HAP-1 (cell line): ENCODE measurements at places on chromosomes 5 and 9.
A peak's percentile ranks its signal among the peaks of the same experiment; 100 is the strongest.

DNA sequence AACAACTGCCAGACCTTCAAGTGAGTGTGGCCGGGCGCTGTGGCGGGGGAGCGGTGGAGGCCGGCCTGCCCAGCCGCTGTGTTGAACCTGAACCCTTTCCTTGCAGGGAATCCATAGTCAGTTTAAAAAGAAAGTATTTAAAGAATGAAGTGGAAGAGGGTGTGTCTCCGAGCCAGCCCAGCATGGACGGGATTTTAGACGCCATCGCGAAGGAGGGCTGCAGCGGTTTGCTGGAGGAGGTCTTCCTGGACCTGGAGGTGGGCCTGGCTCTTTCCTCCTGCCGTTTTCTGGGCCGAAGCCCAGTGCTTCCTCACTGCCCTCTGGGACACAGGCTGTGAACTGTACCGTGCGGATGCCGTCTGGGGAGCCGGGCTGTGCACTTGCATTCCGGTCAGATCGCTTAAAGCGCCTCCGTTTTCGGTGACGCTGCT lies 19.1 kb downstream of the EXOC3 start:
- DNase-seq = peak; percentile 5

DNA sequence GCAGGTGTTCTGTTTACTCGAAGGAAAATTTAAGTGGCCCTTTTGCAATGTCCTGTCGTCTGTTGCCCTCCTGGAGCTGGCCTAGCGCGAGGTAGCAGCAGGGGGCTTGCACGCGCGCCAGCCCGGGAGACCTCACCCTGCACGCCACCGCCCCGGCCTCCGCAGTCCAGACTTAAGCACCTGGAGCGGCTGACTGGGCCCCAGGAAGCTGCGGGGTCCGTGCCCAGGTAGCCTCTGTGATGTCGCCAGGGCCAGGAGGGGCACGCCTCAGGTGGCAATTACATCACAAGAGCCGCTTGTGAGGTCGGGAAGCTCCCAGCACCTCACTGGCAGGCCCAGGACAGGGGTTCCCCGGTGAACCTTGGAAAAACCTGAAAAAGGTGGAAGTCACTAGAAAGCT lies at the start of gene SAXO1:
Gene SAXO1 (minus strand): TSS at position 195 of the 400 bp plus-strand sequence. CDS start 301 bp downstream, outside the sequence.
- no peak for DNase-seq

DNA sequence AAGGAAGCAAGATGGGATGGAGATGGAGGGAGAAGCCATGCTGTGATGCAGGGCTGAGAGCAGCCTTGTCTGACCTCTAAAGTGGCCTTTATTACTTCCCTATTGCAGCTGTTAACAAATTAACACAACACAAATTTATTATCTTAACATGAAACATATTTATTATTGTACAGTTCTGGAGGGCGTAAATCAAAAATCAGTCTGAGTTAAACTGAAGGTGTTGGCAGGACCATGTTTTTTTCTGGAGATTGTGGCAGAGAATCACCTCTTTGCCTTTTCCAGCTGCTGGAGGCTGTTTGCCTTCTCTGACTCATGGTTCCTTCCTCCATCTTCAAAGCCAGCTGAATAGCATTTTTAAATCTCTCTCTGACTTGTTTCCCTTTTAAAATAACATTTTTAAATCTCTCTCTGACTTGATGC lies 7.2 kb upstream of the MCC start:
- DNase-seq = no peak

- DNase-seq = no peak
These were observed 28.3 kb upstream of the GFPT2 start for GRCh38 chr5:180381428-180381827.

GRCh38 chr9:133894377-133895321 lies 97.5 kb downstream of the VAV2 start:
- no peak for DNase-seq
